ENCODE measurements at places on chromosomes 12 and 14.

DNA sequence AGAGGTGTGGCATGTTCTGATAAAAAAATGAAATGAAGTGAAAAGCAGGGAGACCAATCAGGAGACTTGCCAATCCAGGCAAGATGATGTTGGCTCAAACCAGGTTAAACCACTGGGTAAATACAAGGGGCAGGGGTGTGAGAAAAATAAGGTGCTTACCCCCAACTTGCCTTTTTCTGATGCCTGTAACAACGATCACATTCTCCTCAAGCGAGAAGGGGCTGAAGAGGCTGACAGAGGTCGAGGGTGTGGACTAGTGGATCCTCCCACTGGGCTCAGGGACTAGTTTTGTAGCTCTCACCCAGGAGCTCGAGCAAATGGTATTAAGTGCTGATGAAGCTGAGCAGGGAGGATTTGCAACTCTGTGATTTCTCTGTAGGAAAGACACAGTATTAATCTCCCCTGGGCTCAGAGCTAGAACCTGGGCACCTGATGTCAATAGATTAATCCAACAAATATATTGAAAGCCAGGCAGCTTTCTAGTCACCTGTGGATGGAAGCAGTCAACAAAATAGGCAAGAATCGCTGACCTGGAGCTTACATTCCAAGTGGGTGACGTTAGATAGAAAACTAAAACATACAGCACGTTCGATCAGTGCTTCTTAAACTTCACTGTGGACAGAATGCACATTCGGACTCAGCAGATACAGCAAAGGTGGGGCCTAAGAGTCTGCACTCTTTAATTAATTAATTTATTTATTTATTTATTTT lies 15.2 kb upstream of the EAPP start:
- no peak for DNase-seq

DNA sequence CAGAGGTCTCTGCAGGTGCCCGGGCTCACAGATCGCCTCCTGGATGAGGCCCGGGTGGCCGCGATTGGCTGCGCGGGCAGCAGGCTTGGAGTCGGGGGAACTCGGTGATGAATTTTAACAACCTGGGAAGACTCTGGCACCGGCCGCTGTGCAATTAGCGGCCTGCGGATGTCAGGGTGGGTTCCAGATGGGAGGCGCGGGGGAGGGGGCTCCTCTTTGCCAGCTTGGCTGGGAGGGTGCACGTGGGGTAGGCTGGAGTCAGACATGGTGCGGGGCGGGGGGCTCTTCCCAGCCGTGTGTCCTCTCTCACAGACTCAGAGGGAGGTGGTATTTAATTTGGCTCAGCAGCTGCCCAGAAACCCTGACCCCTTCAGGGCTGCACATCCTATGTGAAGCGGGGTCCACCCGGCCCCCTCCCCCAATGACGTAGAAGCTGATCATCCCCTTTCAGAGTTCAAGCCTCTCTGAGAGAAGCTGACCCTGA lies 81.4 kb downstream of the KIF26A start:
- DNase-seq, result no peak

- no peak for DNase-seq
These were observed 438.1 kb downstream of the IPO8 start for GRCh38 chr12:30257618-30258017.

DNA sequence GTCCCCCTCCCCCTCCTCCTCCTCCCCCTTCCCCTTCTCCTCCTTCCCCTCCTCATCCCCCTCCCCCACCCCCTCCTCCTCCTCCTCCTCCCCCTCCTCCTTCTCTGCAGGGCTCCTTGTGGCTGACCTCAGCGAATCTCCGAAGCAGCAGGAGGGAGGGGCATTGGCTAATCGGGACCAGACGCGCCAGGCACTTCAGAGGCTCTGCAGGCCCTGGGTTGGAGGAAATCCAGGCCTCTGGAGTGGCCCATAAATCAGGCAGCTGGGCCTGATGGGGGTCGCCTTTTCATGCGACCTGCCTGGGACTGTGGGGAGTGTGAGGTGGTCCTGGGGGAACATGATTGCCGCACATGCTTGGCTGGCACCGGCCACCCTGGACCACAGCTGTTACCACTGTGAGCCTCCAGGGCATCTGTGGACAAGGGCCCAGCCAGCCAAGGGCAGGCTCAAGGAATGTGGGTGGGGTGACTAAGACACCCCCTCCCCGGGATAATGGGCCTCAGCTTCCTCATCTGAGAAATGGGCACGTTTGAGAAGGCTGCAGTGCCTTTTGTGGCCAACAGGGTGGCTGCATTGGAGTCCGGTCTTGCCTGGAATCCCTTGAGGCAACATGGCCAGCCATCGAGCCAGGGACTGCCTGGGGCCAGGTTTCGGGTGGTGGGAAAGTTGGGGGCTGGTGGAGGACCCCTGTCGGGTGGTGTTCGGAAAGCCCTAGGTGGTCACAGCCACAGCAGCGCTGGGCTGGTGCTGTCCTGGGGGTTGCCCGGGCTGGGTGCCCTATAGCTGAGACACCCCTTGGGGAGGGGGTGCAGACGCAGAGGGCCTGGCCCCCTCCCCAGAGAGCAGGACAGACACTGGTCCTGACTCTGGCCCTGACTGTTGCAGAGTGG lies 12.0 kb downstream of the KIF26A start:
- no peak for DNase-seq

- no peak for DNase-seq
These were observed 108.1 kb downstream of the ERC1 start for GRCh38 chr12:1099158-1099557.

GRCh38 chr12:109612975-109613502 lies 39.4 kb downstream of the MVK start:
- no peak for DNase-seq

DNA sequence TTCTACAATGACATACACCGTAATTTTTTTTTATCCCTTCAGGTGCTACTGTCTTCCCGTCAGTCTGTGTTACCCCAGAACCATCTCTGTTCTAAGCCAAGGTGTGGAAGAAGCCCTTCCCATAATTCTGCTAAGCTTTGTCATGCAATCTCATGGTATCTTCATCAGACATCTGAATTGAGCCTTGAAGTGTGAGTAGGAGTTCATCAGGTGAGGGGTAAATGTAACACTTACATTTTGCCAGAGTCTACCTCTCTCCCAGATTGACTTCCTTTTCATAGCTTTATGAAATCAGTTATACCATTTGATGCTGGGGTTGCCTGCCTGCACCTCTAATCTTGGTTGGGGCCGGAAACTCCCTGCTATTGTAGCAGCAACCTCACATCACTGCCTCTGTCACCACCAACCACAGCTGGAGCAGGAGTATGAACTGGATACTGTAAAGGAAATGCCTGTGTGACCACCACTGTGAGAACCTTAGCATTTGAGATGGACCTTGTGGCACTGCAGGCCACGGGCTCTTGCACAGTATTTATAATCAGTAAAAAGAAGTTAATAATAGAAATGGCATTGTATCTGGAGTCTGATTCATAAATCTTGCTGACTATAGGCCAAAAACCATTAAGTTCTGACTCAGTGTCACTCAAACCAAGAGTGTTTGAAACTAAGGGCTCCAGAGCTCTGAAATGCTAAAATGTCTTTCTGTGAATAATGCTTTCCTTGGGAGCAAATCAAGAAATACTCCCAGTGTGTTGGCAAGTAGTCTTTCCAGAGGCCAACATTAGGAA lies 58.7 kb upstream of the STK38L start:
- DNase-seq, result no peak

GRCh38 chr12:31491241-31491794 lies 99.6 kb downstream of the DENND5B start:
- DNase-seq, result no peak

DNA sequence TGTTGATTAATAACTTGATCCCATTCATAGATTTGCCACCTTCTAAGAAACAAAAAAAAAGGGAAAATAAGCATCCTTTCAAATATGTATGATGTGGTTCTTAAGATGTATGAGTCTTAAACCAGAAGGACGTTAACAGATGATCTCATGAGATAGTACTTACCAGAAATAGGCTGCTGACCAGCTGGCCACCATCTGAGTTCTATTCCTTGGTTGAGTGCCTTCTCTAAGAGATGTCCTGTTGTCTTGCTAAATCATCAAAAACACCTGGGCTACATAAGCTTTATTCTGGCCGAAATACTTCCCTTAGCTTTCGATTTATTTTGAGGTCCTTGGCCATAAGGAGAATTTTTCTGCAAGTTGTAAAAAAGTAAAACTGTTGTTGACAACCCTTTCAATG lies 55.6 kb downstream of the GPR65 start:
- DNase-seq, result no peak

- DNase-seq, result no peak
These were observed 32.6 kb upstream of the PLEKHD1 start for GRCh38 chr14:69451941-69452340.

DNA sequence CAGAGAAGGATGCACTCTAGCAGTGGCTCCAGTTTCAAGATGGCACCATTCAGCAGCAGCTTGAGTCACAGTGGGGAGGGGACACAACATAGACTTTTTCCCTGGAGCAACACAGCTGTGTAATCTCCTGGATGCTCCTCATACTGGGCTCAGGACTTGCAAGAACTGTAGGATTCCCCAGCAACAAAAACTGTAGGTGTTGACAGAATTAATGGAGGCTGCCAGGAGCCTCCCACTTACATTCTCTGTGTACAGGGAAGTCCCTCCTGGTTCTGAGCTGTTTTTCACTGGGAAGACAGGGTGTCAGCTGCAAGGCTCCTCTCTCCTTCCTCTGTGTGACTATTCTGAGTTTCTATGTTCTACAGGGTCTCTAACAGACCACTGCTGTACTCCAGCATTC lies 217.9 kb downstream of the KIF21A start:
- no peak for DNase-seq

GRCh38 chr12:119931402-119931801 lies 54.3 kb upstream of the CIT start:
- no peak for DNase-seq

DNA sequence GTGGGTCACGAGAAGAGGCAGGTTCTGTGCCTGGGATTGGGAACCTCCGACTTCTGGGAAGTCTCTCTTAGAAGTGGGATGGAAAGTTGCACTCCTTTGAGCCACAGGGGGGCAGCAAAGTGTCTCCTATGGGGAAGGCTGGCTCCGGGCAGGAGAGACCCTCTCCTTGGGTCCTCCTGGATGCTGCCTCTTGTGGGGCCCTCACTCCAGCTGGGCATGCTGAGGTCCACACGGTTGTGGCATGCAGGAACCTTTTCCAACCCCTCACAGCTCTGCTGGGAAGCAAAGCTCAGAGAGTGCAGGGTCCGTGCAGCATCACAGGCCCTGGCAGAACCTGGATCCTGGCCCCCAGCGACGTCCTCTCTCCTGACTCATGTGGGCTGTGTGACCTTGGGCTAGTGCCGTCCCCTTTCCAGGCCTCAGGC lies 17.4 kb downstream of the SDSL start:
- no peak for DNase-seq

- no peak for DNase-seq
These were observed 78.8 kb upstream of the SLC38A4 start for GRCh38 chr12:46904406-46905238.

DNA sequence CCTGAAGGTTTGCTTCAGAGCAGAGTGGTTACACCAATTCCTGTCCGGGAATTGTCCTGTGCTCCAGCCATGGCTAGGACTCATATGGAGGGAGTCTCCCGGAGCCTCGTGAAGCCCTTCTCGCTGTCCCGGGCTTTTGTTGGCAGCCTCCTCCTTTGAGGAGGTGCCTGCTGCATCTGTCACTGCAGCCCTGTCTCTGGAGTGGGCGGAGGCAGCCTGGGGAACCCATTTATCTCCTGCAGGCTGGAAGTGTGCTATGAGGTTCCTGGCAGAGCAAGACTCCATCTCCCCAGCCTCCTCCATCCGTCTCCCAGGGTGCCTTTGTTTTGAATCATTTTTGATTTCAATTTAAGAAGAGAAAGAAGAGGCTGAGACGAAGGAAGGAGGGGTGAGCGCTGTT lies 355.3 kb downstream of the GLT1D1 start:
- no peak for DNase-seq

DNA sequence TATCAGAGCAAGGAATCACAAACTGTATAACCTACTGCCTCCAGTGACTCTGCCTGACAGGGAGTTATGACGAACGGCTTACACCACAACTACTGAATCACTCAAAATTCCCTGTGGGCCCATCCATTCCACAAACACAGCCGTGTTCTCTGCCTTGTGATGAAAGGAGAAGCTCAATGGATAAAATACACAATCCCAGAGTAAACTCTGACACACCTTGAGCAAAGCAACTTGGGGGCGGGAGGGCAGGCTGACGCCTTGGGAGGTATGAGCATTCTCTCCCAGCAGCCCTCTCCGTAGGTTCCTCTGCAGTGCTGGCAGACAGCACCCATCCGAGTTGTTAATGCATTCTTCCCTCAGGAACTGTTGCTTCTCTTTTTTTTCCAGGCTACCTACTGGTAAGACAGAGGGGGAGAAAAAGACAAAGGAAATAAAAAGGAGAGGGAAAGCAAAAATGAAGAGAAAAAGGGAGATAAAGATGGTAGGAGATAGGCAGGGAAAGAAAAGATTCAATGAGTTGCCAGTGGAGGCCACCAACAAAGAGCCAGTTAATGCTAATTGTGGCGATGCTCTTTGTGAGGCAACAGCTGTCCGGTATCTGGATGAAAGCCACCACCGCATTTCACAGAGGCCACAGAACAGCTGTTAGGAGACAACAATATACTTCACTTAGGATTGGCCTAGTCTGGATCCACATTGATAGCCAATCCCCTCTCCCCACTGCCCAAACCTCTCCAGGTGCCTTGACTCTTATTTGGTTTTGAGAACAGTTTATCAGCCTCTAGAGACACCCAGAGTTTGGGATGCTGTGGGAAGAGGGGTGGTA lies 4.7 kb upstream of the DIO2 start:
- no peak for DNase-seq

GRCh38 chr12:105166736-105167135 lies 59.2 kb downstream of the WASHC4 start:
- DNase-seq, result no peak

- DNase-seq, result no peak
These were observed 91.3 kb upstream of the DNM1L start for GRCh38 chr12:32587581-32588495.

DNA sequence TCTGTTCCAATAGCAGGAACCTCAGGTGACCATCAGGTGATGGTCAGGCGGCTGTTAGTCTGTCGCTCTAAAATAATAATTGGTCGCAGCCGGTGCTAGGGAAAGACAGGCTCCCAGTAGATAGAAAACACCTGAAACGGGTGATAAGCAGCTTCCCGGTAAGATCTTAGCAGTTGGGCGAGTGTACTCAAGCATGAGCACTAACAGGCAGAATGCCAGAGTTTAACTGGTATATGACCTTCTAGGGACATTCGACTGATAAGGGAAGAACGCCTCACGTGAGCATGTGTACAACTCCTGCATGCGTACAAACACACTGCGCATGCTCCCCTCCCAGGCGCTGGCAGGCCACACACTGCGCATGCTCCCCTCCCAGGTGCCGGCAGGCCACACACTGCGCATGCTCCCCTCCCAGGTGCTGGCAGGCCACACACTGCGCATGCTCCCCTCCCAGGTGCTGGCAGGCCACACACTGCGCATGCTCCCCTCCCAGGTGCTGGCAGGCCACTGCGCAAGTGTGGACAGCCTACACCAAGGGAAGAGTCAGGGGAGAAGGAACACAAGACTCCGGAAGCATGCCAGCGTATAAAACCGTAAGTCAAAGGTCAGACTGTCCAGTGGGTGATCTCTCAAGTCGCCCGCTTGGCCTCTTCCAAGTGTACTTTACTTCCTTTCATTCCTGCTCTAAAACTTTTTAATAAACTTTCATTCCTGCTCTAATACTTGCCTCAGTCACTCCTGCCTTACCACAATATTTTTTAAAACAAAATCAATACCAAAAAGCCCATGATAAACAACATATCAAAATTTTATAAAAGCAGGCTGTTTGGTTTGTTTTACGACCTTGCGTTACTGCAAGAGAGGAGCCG lies 24.5 kb downstream of the GPRC5D start:
- peak; percentile 65 for DNase-seq
